HFFc6 (cell line): ENCODE measurements at places on chromosomes 12 and 14.
A peak's percentile ranks its signal among the peaks of the same experiment; 100 is the strongest.

- no peak for DNase-seq
These were observed 3.4 kb downstream of the CDK2AP1 start for GRCh38 chr12:123267991-123268843.

DNA sequence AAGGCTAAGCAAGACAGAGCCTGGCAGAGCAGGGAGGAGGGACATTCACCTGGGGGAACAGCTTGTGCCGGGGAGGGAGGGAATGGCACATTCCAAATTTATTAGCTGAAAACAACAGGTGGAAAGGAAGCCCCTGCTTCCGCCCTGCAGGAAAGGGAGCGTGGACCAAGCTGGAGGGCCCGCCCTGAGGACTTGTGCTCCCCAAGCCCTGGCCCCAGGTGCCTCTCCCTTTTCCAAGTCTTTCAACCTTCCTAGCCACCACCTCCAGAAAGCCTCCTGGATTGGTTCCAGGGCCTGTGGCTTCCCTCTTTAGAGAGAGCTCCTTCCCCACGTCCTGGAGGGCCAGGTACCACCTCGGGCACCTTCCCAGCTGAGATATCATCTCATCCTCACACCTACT is 2.7 kb downstream of the DEGS2 start:
- no peak for DNase-seq

DNA sequence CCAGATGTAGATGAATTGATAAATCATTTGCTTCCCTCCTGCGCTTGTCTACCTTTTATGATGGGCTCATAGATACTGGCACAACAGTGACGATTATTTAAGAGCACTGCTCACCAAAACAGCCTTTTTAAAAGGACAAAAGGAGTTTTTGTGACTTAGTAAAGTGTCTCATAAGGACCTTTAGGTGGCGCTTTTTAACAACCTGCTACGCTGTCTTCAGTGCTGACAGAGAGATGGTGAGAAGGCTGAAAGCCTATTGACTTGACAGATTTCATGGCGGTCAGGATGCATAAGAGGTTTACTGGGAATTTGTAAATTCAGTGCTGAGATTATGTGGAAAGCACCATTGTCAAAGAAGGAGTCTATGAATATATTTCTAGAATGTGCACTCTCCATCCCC is 87.6 kb downstream of the SLC15A5 start:
- DNase-seq, result peak; percentile 14

DNA sequence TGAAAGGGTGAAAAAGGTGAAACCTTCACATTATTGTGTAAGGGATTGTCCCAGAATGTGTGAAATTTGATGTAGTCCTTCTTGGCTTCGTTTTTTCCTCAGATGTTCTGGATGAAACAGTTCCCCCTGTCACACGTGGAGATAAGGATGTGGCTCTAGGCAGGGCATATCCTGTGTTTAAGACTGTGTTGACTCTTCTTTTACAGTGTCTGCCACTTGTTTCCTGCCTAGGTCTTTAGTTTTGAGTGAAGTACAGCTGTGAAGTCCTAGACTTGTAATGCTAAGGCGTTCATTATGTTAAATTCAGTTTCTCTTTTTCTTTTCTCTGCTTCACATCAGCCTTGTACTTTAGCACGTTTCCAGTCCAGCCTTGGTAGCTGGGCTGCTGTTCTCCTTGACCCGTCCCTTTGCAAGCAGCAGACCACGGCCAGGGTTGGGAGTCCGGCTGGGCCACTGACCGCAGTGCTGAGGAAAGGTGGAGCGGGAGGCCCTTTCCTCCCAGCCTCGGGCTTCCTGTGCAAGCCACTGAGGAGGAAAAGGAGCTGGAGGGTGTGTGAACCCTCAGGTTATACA is 59.1 kb downstream of the RASSF3 start:
- no peak for DNase-seq

DNA sequence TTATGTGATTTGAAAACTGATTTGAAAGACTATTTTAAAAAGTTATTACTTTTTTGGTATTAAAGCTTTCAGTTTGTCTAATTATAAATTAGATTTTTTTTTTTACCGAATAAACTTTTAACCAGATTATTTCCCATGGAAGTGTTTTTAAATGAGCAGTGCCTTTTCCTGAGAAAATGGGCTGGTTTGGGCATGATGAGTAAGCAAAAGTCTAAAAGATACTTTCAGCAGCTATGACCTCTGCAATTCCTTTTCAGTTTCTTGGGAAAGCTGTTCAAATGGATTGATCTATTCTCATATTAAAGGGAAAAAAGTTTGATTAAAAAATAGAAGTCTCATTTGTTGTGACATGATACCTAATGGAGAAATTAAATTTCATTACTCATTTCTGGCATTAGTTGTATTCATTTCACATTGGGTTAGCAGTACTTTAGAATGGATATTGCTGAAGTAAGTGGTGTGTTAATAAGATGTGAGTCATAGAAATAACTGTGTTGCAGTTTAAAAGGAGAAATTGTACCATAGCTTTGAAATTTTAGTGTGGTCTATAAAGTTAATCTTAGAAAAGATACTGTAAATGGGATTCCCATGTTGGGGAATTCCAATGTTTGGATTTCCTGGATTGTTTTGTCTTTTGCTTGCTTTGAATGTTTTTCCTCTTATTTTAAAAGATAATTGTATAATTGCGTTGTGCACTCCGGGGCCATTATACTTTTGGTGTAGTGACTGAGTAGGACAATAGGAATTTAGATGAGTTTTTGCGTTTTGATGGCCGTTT is 21.0 kb downstream of the KTN1 start:
- DNase-seq, result peak; percentile 60

GRCh38 chr12:132206046-132206434 is 61.8 kb downstream of the NOC4L start:
- DNase-seq, result no peak

- peak; percentile 91 for DNase-seq
These were observed 61.0 kb downstream of the SRGAP1 start for GRCh38 chr12:63905544-63905943.

DNA sequence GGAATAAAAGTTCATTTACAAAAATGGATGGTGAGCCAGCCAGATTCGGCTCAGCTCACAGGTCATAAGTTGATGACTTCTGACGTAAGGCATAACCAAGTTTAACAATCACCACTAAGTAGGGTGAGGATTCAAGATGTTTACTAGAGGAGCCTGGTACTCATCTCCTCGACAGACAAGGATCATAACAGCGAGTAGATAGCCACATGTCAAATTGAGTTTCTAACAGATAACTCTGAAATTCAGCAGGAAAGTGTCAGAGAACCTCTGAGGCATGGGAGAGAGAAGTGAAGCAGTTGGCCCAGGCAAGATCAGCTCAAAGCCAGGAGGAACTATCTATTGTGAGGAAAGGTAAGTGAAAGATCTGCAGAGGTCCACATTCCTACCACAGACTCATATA is 208.7 kb downstream of the NELL2 start:
- DNase-seq, result no peak

- peak; percentile 13 for DNase-seq
These were observed 125.9 kb downstream of the ALX1 start for GRCh38 chr12:85405781-85406522.

DNA sequence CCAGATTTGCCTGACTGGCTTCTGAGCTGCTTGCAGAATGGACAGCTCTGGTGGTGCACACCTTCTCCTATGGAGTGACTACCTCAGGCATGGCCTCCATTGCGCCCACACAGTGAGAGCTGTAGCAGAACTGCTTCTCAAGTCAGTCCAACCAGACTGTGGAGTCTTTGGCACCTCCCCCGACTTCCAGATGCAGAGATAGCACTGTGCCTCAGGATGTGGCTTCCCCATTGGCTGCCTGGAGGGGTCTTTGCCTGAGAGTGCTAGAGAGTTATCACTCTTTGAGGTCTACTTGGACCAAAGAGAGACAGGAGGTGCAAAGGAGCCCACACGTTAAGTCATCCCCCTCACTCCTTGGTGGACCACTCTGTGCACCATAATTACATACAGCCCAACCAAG is 44.8 kb upstream of the FRS2 start:
- DNase-seq, result no peak

DNA sequence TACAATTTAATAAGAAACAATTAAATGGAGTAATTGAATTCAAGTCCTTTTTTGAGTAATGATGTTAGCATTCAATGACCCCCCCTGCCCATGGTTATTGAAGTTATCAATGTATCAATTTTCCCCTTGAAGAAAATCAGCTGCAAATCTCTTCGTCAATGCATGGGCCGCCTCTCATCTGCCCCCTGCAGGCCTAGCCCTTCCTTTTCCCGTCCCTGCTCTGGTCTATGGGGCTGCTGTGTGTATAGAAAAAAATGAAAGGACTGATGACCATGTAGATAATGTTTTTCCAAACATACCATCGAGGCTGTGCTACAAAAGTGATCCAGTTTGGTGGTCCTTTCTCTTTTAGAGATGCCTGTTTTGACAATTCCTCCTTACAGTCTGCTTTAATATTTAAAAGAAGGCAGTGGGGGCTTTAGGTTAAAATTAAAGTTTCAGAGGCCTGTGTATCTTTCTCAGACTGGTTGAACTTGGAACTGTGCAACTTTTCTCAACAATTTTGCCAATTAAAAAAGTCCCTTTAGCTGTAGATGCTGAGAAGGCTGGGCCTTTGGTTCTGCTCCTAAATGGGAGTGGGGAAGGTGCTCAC is 98.4 kb downstream of the APAF1 start:
- DNase-seq, result no peak

- no peak for DNase-seq
These were observed 6.3 kb downstream of the CCDC197 start for GRCh38 chr14:94003397-94003796.

GRCh38 chr12:18581232-18581962 is 156.4 kb downstream of the PLCZ1 start:
- no peak for DNase-seq

- peak; percentile 30 for DNase-seq
These were observed 34.4 kb upstream of the DLK1 start for GRCh38 chr14:100692256-100692655.

GRCh38 chr12:2076196-2076570 is 23.4 kb downstream of the CACNA1C start:
- DNase-seq, result no peak

- DNase-seq, result no peak
These were observed 2.6 kb downstream of the HOXC13 start for GRCh38 chr12:53941187-53941586.

DNA sequence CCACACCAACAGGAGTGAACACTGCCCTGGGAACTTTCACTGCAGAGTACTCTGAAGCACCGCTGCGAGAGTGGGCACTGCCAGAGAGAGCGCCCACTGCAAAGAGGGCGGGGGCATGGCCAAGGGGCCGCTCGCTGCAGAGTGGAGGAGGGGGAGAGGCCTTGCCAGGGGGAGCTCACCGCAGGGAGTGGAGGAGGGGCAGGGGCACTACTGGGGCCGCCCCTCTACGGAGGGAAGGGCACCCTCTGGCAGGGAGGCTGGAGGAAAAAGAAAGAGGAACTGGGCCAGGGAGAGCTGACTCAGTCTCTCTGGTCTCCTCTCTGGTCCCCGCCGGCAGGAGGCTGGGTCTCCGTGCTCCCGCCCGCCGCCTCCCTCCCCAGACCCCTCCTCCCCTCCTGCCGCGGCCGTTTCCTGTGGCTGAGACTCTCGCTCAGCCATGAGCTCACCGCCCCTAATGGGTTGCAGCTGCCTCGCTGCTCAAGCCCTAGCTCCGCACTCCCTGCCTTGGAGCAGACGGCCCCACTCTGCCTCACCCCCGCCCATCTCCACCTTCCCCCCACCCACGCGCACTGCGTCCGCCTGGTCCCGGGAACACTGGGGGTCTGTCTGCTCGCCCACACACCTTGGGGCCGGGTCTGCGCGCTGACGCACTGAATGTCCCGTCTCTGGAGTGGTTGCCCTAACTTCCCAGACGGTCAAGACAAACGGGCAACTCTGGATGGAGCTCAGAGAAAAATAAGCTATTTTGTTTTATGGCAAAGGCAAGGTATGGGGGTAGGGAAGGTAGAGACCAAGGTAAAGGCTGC is 1.3 kb downstream of the ARHGEF40 start:
- peak; percentile 91 for DNase-seq

GRCh38 chr14:68248481-68249255 is 429.1 kb downstream of the RAD51B start:
- DNase-seq, result peak; percentile 53

DNA sequence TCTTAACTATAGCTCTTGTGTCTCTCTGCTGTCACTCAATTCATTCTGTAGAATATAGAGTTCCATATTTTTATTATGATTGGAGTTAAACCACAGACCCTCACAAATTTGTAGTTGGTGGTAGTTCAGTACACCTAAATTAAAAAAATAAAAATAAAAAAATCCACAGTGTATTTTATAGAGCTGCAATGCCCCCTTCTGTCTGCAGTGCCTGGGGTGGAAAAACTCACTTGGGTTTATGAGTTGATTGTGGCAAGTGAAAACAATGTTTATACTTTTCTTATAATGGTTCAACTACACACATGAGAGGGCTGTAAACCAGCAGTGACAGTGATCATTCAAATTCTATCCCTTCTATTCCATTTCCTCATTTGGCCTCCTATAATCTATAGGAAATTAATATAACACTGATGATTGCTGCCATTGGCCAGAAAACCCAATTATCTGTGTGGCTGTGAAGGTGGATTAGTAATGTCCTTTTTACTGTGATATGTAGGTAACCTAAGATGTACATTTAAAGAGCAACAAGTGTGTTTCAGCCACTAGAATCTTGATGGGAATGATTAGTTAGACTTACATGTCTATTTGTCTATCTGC is 166.9 kb upstream of the LRIG3 start:
- DNase-seq, result peak; percentile 13

GRCh38 chr14:100653409-100653808 is 66.2 kb upstream of the BEGAIN start:
- DNase-seq, result no peak

- DNase-seq, result no peak
These were observed 68.3 kb downstream of the ALG10B start for GRCh38 chr12:38384816-38385378.

- no peak for DNase-seq
These were observed 35.9 kb downstream of the FBLN5 start for GRCh38 chr14:91911474-91912032.

DNA sequence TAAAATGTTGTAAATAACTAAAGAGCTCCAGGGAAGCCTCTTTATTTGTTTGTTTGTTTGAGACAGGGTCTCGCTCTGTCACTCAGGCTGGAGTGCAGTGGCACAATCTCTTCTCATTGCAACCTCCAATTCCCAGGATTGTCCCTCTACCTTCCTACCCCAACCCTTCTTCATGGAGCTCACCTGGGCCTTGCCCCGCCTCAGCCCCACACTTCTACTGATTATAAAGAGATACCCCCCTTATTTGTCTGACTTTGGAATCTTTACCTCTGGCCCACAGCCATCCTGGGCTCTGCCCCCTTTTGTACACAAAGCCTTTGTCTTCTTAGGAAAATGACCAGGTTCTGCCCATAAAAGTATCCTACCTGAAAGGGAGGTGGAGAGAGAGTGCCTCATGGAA is 9.1 kb upstream of the BLTP3B start:
- no peak for DNase-seq

DNA sequence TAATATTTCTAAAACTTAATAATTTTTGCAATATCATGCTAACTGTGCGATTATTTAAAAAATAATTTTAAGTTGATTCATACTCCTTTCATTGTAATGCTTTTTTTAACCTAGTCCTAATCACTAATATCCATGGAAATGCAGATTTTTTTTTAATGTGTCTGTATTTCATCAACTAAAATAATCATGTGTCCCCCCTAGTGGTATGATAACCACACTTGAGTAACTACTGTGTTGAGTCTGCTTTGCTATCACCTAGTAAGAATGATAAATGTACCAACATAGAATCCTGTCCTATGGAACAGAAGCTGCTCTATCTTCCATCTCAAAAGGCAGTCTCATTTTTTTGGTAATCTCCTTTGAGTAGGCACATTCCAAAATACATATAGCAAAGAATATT is 19.1 kb upstream of the SYNE2 start:
- DNase-seq, result no peak

GRCh38 chr14:71711125-71711524 is 221.1 kb upstream of the RGS6 start:
- DNase-seq, result no peak

- DNase-seq, result no peak
These were observed 303 bp downstream of the SAMD4A start for GRCh38 chr14:54567224-54567638.

- no peak for DNase-seq
These were observed 35.3 kb upstream of the CLEC6A start for GRCh38 chr12:8420506-8420905.
